ENCODE measurements at places on chromosomes 12 and 14.

- no peak for DNase-seq
Measured at GRCh38 chr12:75792687-75793086, 238.9 kb downstream of the PHLDA1 start.

GRCh38 chr14:100988956-100989355, 85.4 kb upstream of the RTL1 start:
- no peak for DNase-seq

DNA sequence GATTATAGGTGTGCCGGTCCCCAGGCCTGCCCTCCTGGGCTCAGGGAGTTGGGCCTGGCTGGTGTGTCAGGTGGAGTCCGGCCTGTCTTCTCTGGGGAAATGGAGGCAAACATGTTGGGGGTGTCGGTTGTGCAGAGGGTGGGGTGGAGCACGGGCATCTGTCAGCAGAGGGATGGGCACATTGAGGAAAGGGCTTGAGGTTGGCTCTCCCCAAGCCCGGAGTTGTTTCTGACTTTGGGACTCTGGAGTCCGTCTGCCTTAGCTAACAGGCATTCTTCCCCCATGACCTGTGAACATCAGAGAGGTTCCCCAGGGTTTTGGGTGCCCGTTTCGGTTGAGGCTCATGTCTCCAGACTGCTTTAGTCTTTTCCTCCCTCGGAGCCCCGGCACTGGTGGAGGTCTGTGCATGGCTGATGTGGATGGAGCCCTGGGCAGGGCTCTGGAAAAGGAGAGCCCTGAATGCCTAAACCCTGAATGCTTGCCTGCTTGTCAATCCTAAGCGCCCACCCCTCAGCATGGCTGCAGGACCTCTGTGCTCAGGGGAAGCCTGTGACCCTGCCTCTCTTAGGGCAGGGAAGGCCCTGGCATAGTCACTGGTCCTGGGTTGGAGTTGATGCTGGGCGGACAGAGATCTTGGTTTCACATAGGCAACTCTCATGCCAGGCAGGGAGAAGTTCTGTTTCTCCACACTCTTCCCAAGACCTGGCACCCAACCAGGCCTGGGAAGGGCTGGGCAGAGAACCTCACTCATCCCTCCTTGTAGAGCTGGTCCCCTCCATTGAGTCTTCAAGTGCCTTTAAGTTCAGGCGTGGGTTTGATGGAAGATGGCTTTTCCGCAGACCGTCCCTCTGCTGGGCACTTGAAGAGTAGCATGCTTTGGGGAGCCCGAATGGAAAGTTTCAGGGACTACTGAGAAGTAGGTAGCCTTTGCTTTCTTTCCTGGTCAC, 12.9 kb downstream of the NYNRIN start:
- no peak for DNase-seq

GRCh38 chr14:40365305-40365704, 933.1 kb upstream of the FBXO33 start:
- no peak for DNase-seq

- no peak for DNase-seq
Measured at GRCh38 chr12:99498756-99499155, 148.8 kb upstream of the GARIN6 start.

DNA sequence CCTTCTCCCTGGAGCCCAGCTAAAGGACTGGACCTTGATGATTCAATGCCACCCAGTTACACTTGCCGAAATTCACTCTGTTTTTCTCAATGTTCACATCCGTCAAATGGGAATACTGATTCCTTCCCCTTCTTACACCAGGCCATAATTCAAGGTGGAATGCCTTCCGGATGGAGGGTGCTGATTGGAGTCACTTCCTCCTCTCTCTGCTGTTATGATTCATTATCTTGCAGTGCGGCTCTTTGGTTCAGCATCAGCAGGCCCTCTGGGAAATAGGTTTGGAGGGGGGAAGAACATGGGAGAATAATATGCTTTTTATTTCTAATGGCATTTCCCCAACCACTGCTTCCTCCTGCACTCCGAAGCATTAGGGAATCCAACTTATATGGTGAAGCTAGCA, 390.6 kb upstream of the TBX3 start:
- no peak for DNase-seq

- no peak for DNase-seq
Measured at GRCh38 chr12:8665759-8666158, 3.1 kb upstream of the MFAP5 start.

DNA sequence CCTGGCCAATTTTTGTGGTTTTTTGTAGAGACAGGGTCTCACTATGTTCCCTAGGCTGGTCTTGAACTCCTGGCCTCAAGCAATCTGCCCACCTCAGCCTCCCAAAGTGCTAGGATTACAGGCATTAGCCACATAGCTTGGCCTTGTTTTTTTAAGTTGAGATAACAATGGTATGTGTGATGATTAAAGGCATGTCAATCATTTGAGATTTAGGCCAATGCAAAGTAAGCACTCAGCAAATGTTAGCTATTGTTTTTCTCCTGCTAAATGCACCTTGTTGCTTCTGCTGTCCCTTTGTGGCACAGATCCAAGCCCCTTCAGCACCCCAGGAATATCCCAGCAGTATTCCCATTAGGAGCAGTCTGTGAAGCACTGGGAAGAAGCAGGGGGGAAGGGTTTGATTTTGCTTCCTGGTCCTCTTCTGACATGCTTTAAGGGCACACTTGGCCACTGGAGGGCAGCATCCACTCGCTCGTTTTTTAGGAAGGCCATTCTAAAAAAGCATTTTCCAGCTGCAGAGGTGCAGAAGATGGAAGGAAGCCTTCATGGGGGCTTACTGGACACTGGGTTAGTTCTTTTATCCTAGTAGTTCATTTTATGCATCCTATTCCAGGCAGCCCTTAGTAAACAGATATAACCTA, 70.2 kb upstream of the ZFP36L1 start:
- peak; percentile 16 for DNase-seq

DNA sequence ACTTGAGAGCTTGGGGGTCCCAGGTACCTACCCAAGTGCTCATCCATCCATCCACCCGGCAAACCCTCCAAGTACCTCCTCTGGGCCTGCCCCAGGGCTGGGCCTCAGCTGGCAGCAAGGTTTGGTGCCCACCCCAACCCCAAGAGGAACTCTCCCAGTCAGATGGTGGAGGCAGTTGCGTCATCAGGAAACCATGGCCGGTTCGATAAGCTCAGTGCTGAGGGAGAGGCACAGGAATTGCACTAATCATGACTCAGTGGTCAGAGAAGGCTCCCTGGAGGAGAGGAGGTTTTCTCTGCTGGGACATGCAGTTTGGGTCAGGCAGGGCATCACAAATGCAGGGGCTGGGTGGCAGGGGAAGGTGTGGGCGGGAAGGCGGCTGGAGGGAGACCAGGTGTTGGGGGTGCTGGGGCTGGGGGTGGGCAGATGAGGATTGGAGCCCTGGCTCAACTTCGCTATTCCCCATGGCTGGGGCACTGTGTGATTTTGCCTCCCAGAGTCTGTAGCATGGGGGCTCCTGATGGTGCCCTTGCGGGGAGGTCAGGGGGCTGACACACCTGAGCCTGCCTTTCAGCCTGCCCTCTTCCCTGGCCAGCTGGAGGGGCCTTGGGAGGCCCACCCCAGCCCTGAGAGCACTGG, 32.2 kb downstream of the SH2B3 start:
- DNase-seq: no peak

GRCh38 chr12:92973614-92974013, 44.5 kb upstream of the EEA1 start:
- no peak for DNase-seq

- DNase-seq: no peak
Measured at GRCh38 chr14:69092840-69093422, 60.0 kb downstream of the DCAF5 start.

DNA sequence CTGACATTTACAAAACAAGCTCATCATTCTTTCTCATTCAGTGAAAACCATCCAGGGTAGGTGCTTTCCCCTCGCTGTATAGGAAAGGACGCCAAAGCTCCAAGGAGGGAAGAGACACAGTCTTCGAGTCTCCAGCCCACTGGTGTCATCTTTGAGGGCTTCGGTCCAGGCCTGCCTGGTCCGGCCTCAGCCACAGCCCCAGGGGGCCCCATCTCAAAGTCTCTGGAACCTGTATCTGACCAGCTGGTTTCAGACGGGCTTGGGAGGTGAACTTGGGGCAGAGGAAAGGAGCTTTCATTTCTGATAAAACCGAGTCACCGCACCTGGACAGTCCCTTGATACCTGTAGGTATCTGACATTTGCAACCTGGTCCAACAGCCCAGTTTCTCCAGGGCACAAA, 229.5 kb upstream of the RTL1 start:
- DNase-seq: no peak

DNA sequence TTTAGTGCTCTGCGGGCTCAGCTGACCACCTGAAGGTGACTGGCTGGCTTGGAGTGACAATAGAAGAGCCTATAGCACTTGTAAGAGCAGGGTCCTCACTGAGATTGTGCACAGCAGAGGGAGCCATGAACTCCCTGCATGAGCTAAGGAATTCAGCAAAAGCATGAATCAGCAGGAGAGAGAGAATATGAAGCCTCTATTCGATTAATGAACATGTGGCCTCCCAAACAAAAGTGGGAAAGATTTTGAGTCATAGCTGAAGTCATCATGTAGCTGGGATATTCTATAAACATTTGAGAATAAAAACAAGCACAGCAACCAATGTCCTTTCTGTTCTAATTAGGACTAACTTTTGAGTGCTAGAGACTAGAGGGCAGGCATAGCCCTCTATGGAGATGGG, 626.6 kb downstream of the DIO2 start:
- no peak for DNase-seq

DNA sequence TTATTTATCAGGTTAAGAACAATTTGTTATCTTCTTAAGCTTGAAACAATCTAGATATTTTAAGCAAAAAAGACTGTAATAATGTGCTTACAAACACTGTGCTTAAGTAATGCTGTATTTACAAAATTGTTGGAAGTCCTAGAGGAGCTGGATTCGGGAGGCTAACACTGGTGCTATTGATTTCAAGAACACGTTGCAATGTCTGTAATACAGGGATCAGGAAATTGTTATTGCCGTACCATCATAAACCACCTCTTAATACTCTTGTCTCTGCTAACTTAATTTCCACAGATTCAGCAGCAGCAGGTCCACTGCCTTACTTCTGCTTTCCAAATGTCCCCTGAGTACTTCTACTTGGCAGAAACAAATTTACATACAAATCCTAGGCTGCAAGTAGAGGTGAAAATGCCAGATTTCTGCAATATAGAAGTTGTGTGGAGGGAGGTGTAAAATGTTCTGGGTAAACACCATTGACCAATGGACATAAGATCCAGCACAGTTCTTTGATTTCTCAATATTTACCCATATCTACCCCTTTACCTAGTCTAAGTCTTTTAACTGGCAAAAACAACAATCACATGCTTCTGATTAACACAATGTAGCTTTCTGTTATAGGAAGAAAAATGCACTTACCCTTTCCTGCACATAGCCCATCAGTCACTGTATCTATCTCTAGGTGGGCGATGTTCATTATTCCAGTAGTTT, 663.4 kb downstream of the TMTC2 start:
- DNase-seq: no peak

GRCh38 chr12:132349501-132350131, 20.2 kb upstream of the GALNT9 start:
- DNase-seq: no peak

GRCh38 chr14:102662636-102663430, 70.4 kb downstream of the RCOR1 start:
- DNase-seq: no peak

DNA sequence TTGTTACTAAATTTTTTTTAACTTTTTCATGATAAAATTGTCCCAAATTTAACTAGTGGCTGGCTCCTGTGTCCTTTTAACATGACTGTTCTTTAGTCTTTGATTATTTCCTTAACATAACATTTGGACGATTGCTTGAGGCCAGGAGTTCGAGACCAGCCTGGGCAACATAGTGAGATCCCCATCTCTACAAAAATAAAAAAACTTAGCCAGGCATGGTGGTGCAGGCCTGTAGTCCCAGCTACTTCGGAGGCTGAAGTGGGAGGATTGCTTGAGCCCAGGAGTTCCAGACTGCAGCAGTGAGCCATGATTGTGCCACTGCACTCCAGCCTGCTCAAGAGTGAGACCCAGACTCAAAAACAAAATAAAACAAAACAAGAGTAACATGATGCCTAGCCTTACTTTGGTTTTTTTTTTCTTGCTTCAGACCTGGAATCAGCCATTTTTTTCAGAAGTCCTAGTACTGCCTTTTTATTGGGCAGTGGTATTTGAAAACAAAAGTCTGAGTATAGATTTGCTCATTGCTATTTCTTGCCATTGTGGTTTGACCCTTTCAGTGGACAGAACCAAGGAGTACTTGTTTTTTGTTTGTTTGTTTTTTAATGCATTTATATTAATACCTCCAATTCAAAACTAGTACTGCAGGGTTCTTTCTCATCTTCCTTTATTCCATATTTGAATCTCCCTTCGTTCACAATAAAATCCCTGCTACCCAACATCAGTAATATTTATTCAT, 4.8 kb downstream of the TOGARAM1 start:
- no peak for DNase-seq

- no peak for DNase-seq
Measured at GRCh38 chr12:44852483-44852882, 23.6 kb downstream of the NELL2 start.

- no peak for DNase-seq
Measured at GRCh38 chr14:89650077-89650978, 233.3 kb upstream of the FOXN3 start.

DNA sequence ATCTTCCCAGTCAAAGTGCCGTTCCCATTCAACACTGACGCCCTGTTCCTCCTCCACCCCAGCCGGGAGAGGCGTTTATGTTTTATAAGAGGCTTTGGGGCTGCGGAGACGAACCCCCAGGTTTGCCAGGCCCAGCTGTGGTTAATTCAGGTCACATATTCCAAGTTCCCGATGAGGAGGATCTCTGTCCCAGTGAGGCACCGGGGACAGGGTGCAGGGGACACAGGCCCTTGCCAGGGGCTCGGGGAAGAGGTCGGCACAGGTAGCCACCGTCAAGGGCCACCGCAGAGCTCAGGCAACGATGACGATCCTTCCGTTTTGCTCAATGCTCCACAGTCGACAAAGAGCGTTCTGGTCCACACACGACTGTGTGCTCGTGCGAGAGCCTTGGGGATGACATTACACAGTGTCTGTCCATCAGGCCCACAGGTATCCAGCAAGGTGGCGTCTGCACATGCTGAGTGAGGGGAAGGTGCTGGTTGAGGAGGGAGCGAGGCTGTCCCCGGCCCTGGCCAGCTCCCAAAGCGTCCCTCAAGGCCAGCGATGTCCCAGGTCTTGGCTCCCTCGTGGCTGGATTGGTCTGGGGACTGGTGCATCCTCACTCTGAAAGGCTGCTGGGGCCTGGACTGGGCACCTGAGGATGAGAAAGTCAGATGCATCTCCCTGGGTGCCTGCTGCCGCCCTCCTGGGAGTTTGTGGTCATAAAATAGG, 189.2 kb upstream of the C14orf180 start:
- no peak for DNase-seq

Data from activated T-helper 1 cell treated with Interleukin-2 at 50 U/mL for 16 hours (primary cell).